GM13976 (cell line): ENCODE measurements at places on chromosomes 3 and 15.
A peak's percentile ranks its signal among the peaks of the same experiment; 100 is the strongest.

- DNase-seq, result peak; percentile 0
These were observed 134.4 kb downstream of the CACNA1D start for GRCh38 chr3:53628536-53629401.

GRCh38 chr3:72655723-72656122 is 192.5 kb downstream of the SHQ1 start:
- no peak for DNase-seq

DNA sequence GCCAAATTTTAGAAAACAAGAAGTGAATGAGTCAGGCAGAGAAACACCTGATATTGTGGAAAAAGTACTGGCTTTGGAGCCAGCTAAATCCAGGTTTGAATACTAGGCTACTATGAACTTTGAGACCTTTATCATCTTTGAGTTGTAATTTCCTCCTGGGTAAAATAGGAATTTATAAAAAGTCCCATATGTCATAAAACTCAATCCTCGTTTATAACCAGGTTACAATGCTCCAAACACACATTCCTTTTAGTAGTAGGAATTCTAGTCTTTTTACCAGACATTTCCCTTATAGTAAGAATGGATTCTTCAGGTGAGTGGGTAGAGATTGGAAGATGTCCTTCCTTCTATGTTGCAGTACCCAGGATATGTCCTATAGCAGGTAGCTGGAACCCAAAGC is 16.7 kb upstream of the DPH6 start:
- no peak for DNase-seq

DNA sequence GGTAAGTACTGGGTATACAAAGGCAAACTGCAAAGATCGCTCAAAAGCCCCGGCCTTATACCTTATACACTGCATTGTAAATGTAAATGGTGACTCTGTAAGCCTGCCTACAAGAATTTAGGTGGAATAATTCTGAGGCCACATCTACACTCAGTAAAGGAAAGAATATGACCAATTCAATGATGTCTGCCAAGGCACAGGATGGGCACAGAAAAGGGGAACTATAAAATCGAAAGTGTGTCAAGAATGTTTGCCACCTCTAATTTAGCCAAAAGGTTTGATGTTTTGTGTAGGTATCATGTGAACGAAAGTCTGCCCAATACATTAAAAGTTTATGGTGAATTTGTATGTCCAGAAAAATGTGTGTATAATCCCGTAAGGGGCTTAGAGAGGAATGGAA is 96.1 kb downstream of the FOXP1 start:
- no peak for DNase-seq

GRCh38 chr15:101464256-101464998 is 25.1 kb downstream of the PCSK6 start:
- DNase-seq, result no peak

GRCh38 chr15:33068007-33068481 is 126.5 kb downstream of the FMN1 start:
- DNase-seq, result no peak

DNA sequence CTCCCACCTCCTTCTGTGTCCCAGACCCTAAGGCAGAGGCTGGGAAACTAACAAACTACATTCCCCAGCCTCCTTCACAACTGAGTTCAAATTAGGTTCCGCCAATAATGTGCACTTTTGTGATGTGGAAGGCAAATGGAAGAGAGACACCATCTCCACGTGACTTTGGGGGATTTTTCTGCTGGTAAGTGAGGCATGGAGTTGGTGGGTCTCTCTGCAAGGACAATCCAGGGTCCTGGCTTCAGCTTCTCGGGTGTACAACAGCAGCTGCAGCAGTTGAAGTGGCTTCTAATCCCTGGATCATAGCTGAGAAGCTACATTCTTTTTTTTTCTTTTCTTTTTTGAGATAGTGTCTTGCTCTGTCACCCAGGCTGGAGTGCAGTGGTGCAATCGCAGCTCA is 58.9 kb upstream of the GATA2 start:
- DNase-seq, result no peak

DNA sequence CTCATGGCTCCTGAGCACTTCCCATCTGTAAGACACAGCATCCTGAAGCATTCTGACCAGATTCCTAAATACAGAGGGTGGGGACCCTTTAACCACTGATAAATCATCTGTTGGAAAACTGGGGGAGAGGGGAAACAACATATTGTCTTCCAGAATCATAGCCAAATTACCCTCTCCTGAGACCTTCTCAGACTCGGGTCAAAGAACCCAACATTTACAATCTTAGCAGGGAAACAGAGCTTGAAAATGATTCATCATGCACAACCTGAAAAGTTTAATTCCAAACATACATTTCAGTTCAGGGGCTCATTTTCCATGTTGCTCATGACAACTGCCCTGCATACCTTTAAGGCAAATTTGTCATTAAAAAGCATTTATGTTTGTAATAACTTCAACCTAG is 48.5 kb upstream of the TSPAN3 start:
- no peak for DNase-seq
